Stimulated activated CD8-positive, alpha-beta memory T cell treated with anti-CD3 and anti-CD28 coated beads, Interleukin-4, amount 100 ng/mL, for 48 hours (primary cell): ENCODE measurements at places on chromosomes 5 and 9.

GRCh38 chr5:126311766-126312165, 111.4 kb upstream of the GRAMD2B start:
- DNase-seq, result no peak

- no peak for DNase-seq
Observed at GRCh38 chr5:33231935-33232334, 208.8 kb upstream of the TARS1 start.

DNA sequence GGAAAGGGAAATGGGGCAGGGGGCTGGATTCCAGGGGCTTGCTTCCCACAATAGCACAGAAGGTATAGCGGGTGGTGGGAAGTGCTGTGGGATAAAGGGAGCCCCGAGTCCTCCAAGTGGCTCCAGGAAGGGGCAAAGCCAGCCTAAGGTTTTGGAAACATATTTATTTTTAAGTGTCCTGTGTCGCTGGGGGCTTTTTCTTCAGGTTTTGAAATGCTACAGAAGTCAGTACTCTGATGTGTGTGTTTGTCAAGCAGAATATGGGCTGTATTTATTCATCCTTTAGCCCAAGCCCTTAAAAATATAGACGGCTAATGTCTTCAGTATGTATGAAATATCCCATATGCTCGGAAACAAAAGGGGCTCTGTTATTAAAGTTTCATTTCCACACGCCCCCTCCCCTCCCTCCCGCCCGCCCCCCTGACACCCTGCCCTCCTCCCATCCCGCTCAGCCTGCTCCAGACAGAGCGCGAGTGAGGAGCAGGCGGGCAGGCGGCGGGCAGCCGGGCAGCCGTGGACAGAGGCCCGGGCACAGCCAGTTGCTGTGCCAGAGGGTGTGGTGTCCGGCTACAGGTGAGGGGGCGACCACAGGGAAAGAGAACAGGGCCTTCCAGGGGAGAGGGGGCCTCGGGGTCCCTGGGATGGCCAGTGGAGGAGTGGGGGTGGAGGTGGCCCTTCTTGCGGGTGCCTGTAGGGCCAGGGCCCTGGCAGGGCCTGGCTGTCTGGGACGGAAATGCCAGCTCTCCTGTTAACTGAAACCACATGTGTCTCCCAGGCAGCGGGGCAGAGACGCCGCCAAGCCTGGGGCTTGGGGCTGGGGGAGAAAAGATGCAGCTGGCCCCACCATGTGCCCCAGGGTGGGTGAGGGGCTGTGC, 39.6 kb upstream of the SYNPO start:
- no peak for DNase-seq

- no peak for DNase-seq
Observed at GRCh38 chr9:4030751-4031150, 269.1 kb downstream of the GLIS3 start.

DNA sequence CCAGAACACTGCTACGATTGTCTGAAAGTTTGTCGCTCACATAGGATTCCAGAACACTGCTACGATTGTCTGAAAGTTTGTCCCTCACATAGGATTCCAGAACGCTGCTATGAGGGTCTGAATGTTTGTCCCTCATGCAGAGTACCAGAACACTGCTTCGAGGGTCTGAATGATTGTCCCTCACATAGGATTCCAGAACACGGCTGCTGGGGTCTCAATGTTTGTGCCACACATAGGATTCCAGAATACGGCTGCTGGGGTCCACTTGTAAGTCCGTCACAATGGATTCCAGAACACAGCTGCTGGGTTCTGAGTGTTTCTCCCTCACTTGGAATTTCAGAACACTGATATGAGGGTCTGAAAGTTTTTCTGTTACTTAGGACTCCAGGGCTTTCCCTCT, 203.3 kb downstream of the FOXD4L6 start:
- DNase-seq, result no peak

- no peak for DNase-seq
Observed at GRCh38 chr9:93958819-93959682, 3.9 kb upstream of the BARX1 start.

- no peak for DNase-seq
Observed at GRCh38 chr9:124014956-124015660, 3.5 kb downstream of the LHX2 start.

DNA sequence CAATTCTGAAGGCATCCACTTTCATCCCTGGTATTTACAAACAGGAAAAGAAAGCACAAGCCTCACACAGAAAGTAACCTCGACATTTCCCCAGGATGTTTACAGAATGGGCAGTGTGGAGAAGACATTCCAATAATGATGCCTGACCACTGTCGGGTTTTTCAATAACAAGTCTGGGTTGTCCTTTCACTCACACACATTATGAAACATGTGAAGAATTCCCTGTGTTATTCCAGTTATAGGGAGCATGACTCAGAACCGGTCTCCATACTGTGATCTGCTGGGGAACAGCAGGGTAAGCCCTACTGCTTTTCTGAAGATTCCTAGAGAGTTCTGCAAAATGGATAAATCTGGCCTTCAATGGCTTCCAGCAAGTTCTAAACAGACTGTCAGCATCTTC, 155.3 kb downstream of the ADAMTS12 start:
- DNase-seq, result no peak

GRCh38 chr5:61207884-61208283, 45.6 kb upstream of the SMIM15 start:
- no peak for DNase-seq

GRCh38 chr5:142748132-142748531, 22.0 kb upstream of the ARHGAP26 start:
- no peak for DNase-seq

- DNase-seq, result no peak
Observed at GRCh38 chr5:38883842-38884241, 38.0 kb downstream of the OSMR start.

DNA sequence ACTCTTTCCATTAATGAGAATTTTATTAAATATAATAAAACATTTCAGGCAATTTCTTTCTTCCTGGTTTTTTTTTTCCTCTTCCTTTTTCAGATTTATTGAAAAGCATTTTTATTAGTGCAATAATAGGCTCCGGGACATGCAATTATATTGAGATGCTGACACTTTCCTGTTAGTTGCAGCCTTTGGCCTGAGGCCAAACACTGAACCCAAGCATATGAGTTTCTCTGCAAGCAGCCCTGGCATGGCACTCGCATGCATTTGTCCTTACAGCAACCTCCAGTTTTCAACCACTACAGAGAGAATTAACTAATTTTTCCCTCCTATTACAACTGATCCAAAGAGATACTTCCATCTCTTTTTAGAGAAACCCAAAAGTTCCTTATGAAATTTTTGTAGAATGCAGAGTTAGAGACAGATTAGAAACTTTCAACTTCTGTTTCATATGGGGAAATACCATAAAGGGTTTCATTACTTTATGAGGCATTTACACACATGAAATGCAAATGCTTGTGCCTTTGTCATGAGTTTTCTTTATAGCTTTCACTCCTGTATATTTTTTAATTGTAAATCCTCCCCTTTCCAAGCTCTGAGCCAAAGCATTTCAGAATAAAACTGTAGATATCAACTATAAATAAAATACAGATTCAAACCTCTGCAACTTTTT, 183.0 kb downstream of the CETN3 start:
- no peak for DNase-seq

GRCh38 chr5:153998010-153998409, 40.7 kb downstream of the FAM114A2 start:
- DNase-seq, result no peak

GRCh38 chr5:72251386-72251785, 68.7 kb downstream of the MRPS27 start:
- DNase-seq, result no peak

DNA sequence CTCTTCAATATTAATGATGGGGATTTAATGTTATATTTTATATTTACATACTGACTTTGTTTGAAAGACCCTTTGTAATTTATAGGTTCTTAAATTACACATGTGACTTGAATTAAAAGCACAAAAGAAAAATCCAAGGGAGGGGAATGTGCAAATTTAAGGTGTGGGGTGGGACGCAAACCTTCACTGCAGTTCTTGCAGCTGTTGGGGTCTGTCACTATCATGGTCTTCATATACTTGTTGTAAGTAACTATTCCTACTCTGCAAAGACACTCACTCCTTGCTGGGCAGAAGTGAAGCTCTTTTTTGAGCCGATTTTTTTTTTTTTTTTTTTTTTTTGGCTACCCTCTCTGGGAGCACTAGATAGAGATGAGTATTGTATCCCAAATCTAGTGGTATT, 505.3 kb downstream of the ARHGEF28 start:
- no peak for DNase-seq

DNA sequence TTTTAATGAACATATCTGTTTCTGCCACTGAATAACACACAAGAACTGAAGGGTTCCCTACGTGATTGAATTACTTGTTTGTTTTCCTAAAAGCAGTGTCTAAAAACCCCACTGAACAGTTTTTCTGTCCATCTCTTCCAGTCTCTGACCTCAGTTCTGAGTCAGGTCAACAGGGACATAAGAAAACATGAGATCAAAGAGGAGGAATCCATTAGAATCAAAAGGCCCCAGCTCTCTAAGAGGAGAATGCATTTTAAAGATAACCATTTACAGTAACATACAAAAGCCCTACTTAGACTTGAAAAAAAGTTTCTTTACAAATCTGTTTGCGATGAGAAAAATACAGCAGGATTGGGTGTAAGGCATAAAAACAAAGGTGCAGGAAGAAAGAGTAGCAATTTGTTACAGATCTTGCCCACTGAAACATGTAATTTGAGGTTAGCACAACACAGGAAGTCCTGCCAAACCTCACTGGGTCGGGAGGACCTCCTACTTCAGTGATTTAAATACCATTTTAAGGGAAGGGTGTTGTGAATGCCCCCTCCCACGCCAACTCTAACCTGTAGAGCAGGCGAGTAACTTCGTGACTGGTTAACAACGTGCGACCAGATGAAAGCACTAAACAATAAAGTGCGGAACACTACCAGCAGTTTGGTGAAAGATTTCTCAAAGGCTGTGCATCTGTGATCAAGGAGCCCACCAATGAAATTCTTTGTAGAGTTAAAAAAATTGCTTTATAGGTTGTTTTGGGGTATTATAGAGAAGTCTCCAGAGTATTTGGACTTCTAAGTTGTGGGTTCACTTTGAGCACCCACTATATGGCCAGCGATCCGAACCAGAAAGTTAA, 1.3 kb downstream of the QSOX2 start:
- DNase-seq, result peak; percentile 72

DNA sequence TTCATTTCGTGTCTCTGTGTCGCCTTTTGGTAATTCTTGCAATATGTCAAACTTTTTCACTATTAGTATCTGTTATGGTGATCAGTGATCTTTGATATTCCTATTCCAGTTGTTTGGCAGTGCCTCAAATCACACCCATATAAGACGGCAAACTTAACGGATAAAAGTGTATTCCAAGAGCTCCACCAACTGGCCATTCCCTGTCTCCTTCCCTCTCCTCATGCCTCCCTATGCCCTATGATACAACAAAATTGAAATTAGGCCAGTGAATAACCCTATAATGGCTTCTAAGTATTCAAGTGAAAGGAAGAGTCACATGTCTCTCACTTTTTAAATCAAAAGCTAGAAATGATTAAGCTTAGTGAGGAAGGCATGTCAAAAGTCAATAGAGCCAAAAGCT, 74.8 kb downstream of the CDK5RAP2 start:
- no peak for DNase-seq

DNA sequence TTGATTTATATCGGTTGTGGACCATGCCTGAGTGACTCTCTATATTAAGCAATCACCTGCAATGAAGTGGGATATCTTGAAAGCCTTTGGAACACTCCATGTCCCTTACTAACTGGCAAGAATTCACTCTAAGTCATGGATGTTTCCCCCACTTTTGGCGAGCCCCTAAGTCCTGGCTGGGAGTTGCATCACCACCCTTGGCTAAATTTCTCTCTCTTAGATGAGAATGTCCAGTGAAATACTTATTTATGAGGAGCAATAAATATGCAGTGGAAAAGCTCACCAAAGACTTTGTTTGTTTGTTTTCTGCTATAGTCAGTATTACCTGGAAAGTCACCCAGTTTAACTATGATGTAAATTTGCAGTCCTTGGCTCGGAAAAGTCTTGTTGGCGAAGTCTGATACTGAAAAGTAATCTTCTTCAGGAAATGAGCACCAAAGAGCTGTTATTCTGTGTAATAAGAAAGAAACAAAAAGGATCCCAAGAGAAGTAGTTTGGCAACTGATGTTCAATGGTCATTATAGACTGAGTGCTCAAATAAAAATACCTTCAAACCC, 333.8 kb downstream of the DMRT2 start:
- DNase-seq, result no peak

- DNase-seq, result no peak
Observed at GRCh38 chr5:7078901-7079300, 317.0 kb upstream of the ADCY2 start.

DNA sequence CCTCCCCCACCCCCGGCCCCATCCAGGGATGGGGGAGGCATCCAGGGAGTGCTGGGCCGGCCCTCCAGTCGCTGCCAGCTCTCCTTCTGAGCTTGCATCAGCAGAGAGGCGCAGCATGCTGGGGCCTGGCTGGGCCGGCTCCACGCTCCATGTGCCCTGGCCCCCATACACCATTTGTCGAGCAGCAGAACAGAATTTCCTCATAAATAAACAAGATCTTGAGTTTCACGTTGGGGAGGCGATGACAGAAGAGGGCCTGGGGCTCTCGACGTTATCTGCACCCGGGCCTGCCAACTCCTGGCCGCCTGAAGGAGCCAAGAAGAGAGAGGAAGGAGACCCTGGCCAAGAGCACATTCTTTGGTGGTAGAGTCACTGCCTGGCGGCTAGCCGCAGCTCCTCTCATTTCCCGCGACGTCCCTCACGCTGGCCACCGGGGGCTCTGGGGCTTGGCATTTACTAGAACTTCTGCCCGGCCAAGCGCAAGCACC, 177.0 kb downstream of the FGF18 start:
- no peak for DNase-seq

- DNase-seq, result no peak
Observed at GRCh38 chr5:127741412-127741811, 38.2 kb downstream of the CCDC192 start.

DNA sequence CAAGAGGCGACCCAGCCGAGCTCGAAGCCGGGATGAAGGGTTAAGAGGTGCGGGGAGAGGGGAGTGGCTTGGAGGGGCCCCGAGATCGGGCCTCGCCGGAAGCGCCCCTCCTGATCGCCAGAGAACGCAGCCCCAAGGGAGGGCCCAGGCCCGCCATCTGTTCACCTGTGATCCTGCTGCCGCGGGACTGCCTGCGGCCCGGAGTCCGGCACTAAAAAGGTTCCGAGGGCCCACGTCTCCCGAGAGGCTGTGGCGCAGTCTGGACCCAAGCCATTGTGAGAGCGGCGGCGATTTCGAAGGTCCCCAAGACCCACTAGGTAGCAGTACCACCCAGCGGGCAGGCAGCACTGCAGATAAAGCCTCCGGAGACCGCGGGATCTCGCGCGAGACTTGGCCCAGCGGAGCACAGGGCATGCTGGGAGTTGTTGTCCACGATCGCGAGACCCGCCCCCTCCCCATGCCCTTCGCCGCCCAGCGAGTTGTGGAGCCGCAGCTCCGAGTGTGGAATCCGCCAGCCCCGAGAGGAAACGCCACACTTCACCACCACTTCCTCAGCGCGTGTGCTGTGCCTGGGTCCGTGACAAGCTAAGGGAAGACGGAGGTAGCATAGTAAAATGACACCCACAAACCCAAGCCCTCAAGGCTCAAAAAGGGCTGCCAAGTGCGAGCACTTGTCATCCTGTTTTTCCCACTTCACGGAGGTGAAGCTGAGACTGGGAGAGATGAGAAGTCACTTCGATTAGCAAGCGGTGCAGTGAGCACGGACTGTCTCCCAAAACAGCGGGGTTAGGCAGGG, at the start of gene KIAA1191:
KIAA1191 (minus strand) TSS at position 328 of the 796 bp plus-strand sequence. CDS start 2,256 bp downstream, outside the sequence.
- DNase-seq, result peak; percentile 94

- DNase-seq, result no peak
Observed at GRCh38 chr5:71949772-71950171, 157.5 kb upstream of the MAP1B start.

GRCh38 chr5:167995844-167996425, 295.5 kb upstream of the WWC1 start:
- DNase-seq, result no peak
